ENCODE measurements at places on chromosomes 4 and X.

DNA sequence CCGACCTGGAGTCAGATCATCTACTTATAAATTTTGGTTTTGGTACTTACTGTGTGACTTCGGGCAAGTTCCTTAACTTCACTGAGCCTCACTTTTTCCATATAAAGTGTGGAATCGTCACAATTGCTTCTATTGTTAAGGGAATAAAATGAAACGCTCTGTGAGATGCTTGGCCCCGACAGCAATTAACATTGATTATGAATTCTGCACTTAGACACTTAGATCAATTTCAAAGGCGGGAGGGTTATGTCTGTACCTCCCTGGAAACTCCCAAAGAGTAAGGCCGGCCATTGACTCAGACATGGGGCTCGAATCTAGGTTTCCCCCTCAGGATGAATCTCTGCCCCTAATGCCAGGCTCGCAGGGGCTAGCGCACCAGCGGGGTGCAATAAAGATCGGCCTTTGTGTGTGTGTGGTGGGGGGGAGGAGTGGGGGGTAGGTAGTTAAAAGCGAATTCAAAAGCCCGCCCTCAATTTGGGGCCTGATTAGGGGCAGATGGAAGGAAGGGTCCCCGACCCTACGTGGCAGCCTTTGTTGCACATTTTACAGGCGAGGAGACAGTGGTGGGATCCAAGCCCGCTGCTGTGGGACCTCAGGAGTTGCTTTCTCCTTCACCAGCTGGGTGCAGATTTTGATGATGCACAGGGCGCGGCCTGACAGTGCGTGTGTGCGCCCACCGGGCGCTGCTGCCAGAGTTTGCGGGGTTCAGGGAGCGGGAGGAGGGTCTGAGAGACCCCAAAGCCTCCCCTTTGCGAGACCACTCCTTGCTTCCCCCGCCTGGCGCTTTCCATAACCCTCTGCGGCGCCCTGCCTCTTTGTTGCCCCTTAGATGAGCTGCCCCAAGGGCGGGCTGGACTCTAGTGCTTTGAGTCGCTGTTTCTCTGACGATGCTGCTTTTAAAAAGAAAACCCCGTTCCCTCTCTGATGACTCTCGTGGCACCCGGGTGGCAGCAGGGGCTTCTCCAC lies 9.6 kb downstream of the MSX1 start:
- DNase-seq = no peak

GRCh38 chrX:155235891-155236290 lies 19.6 kb downstream of the VBP1 start:
- DNase-seq = no peak

- no peak for DNase-seq
These were observed 13.5 kb downstream of the SLC10A6 start for GRCh38 chr4:86835677-86836076.

- DNase-seq = no peak
These were observed 95.1 kb downstream of the ARSF start for GRCh38 chrX:3136161-3136961.

DNA sequence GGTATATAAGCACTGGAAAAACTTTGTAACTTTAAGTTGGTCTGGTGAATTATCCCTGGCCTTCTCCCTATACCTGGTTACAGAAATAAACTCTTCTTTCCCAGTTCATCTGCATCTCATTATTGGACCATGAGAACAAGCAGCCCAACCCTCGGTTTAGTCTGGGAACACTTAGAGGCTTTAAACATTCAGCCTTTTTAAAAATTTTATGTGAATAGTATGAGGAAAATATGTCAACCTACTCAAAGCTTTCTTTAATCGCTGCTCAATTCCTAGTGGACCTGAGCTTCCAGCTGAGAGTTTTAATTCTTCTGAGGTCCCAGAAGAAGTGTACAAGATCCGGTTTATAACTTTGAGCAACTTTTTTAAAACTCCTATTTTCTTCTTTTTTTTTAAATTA lies 358.6 kb upstream of the NOCT start:
- no peak for DNase-seq

GRCh38 chrX:153688506-153688905 lies 780 bp downstream of the SLC6A8 start:
- DNase-seq = no peak

GRCh38 chr4:153227469-153228075 lies 23.3 kb downstream of the TRIM2 start:
- no peak for DNase-seq

- DNase-seq = no peak
These were observed 1111.2 kb upstream of the ADGRL3 start for GRCh38 chr4:60088807-60089486.

DNA sequence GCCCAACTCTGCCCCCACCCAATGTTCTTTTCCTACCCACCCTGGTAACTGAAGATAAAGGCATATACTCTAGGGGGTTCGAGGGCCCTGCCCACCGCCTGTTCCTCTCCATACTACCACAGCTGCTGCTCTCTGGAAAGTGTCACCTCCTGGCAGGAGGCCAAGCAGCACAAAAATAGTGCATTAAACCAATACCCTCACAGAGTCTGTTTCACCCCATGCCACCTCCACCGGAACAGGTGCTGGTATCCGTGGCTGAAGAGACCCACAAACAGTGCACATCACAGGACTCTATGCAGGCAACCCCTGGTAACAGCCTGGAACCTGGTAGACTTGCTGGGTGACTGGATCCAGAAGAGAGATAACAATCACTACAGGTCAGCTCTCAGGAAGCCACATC lies 85.1 kb upstream of the CTSO start:
- DNase-seq = peak; percentile 14

DNA sequence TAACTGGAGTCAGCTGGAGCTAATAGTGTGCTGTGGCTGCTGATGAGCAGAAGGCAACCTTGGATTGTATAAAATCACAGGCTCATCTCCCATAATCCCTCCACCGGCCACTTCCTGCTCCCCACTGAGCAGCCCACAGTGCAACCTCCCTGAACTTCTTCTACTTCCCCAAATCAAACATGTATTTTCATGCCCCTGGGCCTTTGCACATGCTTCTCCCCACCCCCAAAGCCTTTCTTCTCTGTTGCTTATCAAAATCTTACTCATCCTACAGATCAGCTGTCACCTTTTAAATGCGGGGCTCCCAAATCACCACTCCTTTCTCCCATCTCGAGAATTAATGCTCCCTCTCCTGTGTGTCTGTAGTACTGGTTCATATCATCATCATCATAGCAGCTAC lies 35.8 kb downstream of the RHOH start:
- no peak for DNase-seq
